ENCODE measurements at places on chromosomes 4 and X.

GRCh38 chrX:3811331-3812311, 98.2 kb upstream of the PRKX start:
- peak; percentile 61 for DNase-seq

DNA sequence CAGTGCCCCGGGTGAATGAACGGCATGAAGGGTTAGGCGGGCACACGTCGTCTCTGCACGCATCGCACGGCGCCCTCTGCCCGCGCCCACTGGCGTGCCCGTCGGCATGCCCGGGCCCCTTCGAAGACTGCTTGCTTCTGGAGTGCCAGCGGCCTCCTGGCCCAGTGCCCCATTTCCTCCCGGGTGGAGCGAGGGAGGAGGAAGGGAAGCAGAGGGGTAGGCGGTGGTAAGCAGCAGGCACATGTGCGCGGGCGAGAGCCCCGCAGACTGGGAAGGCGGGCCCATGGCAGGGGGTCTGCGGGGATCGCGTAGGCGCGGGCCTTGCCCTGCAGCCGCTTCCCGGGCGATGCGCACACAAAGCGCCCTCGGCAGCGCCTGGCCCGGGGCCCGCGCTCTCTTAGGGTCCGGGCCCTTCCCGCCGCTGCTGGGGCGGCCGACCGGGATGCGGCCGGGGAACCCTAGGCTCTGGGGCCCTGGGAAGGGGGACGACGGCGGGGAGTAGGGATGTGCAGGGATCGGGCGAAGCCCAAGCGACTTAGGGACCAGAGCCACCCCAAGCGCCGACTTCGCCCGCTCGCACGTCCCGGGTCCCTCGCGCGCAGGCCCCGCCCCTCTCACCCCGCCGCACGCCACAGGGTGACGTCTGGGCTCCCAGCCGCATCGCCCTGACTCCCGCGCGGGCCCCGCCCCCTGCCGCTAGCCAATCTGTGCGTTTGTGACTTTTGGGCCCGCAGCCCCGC, 866 bp upstream of the EMD start:
- peak; percentile 72 for DNase-seq

GRCh38 chr4:104066533-104066932, 346.7 kb upstream of the TACR3 start:
- DNase-seq: no peak

DNA sequence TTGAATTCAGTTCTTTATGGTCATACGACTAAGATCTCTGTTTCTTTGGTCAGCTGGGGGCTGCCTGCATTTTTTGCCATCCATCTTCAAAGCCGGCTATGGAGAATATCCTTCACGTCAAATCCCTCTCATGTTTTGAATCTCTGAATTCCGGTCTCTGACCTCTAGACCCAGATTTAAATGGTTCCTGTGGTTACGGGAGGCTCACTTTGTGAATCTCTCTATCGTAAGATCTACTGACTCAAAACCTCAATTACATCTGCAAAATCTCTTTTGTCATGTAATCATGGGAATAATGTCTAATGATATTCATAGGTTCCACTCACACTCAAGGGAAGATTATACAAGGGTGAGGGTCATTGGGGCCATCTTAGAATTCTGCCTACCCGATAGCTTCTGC, 5.7 kb upstream of the MPC1L start:
- DNase-seq: no peak

DNA sequence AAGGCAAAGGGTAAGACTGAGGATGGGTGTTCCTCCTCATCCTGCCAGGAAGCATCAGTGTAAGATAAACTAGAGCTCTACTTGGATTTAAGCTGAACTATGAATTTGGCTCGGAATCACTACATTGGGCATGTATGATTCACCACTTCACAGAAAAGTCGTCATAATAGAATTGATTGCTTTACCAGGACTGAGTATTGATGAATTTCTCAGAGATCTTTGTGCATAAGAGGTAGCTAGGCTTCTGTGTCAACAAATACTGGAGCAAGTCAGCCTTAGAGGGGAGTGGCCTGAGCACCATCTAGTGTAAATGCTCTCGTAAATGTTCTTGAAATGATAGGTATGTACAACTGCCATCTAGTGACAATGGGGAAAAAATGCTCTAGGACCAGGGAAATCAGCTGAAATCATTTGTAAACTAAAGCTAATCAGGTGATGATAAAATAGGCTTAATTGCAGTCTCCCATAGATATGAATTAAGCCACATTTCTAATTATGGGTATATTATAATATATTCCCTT, 309.5 kb upstream of the FMR1 start:
- no peak for DNase-seq

DNA sequence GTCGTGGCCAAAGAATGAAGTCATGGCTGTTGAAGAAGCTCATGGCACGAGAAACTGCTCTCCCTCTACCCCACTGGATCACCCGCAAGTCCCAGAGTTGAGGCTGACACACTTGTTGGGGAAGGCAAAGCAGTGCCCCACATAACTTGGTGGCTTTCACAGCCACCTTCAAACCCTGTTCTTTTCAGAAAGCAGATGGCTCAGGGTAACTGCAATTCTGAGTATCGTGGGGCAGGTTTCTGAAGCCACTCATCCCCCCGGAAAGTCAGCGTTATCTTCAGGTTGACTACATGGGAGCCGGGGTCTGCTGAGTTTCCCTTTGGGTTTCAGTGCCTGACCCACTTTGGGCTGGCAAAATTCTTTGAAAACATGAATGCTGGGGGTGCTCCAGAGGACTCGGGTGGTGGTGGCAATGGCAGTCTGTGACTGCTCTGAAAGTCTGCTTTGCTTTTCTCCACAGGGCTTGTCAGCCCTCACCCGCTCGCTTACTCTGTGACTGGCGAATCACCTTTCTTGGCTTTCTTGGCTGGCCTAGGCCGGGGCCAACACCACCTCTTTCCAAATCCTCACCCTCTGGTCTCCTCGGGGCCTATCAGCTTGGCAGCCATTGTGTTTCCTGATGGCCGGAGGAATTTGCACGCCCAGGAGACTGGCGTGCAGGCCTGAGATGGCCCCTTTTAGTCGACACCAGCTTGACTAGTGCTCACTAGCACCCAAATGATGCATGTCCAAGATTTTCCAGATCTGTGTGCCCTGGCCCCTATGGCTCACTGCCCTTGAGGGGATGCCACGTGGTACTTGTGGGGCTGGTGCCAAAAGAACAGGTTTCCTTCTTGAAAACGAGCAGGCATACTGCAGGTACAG, 7.3 kb downstream of the PPP1R3F start:
- DNase-seq: no peak

DNA sequence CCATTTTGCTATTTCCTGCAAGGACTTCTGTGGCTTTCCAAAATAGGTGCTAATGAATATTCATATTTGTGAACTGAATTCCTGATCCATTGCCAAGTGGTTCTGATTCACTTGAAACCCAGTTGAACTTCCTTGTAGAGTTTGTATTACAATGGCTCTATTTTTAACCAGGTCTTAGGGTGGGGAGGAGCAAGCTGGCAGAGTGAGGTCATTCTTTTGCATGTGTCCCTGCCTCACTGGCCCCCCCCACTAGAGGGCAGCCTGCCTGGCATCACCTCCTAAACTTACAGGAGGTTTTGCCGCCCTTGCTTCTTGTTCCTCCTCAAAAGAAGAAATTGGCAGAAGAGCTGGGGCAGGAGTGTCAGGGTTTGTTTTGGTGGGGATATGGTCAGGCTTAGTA, 10.5 kb downstream of the PTTG2 start:
- DNase-seq: peak; percentile 31

- no peak for DNase-seq
Observed at GRCh38 chr4:155186972-155187371, 21.5 kb upstream of the NPY2R start.

- DNase-seq: no peak
Observed at GRCh38 chrX:109350551-109350950, 131.3 kb downstream of the GUCY2F start.

- peak; percentile 92 for DNase-seq
Observed at GRCh38 chr4:143335979-143336780, 496 bp upstream of the GAB1 start.
